ENCODE measurements at places on chromosomes 6 and 20.

GRCh38 chr20:52060794-52061714 lies 130.5 kb downstream of the ZFP64 start:
- no peak for DNase-seq

GRCh38 chr6:131997429-131998153 lies 46.4 kb upstream of the CCN2 start:
- no peak for DNase-seq

DNA sequence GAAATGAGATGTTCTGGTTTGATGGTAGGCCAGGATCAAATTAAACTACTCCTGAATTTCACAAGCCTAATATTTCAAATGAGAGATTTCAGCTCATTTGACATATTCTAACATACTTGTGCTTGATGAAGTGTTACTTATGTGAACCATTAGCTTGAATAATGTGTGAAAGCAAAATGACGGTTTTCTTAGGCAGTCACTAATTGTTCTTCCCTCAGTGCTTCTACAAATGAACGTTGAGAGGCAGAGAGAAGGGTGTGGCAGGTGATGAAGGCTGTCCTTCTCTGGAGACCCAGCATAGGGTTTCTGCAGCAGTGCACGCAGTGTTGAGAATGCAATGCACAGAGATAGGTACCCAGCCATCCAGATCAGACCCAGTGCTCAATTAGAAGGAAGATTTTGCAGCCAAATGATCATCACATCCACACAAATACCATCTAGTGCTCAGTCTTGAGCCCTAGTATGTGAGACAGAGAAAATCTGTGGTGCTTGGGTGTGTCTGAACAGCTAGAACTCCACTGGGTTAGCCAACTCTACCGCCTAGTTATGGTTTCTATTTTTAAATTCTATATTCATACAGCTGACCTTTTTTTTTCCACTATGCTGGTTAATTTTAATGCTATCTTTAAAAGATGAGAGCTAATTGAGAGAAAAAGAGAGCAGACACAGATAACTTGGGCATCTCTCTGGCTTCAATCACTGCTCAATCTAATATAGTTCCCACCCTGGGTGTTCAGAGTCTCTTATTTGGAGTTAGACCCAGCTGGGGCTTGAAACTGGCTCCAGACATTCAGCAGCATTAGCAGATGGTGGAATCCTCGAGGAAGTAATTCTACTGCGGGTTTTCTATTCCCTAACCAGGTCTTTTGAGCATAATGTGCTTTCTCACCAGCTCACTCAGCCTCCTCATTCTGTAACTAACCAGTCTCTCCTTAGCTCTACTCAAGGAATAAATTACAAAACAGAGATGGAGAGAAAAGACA lies 4.4 kb upstream of the MYLIP start:
- no peak for DNase-seq

- DNase-seq, result no peak
Observed at GRCh38 chr20:53322651-53323050, 271.0 kb downstream of the ZNF217 start.

DNA sequence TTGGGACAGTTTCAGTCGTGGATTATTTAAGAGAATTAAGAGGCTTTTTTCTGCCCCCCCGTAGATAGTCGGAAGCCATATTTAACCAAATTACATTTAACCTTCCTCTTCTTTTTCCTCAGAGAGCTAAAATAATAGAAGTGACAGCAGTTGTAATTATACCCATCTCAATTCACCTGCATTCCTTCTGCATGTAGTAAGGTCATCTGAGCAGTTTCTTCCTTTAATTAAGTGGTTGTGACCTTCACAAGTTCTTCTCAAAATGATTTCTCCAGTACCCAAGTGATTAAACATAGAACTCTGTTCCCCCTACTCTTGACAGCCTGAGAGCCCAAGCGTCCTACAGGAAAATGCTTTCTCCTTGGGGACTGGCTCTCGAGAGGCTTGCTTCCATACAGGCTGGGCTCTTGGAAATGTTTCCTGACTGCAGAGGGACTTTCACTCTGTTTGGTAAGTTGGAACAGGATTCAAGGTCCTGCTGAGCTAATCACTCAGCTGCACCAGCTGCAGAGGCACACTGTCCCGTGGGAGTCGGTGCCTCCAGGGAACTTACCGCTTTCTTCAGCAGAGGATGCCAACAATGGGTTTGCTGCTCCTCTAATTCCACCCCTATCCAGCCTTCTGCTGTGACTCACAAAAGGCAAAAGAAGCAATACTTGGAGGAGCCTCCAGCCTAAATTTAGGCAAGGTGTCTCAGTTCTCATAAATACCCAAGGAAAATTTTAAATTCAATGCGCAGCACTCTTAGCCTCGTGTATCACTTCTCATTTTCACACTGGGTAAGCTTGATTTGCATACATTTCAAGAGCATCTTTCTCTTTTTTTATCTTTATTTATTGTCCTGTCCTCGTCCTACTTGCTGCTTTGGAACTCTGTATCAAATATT lies 414.9 kb downstream of the KIF16B start:
- DNase-seq, result no peak

DNA sequence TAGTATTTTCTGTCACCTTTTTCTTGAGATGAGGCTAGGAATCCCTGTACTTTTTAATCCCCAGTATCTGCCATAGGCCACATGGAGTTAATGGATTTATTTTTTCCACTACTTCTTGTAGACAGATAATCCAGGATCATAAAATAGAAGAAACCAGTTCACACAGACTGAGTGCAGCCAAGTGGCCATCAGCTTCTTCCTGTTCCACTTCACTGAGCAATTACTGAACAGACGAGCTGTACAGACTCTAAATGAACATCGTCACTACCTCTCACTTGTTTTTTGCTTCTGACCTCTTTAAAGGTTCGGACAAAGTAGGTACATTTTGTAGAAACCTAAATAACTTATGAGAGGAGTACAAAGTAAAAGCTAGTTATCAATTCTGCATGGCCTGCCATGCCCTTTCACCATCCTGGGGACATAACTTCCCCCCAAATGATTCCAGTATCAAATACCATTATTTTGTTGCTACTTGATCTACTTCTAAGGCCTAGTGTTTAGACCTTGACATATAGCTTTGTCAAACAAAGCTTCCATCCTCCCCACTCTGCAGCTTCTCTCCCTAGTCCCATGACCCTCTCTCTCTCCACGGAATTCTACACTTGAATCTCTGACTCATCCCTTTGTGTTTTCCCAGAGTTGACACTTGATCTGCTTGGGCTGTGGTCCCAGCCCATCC lies 34.4 kb upstream of the ARHGAP18 start:
- no peak for DNase-seq

DNA sequence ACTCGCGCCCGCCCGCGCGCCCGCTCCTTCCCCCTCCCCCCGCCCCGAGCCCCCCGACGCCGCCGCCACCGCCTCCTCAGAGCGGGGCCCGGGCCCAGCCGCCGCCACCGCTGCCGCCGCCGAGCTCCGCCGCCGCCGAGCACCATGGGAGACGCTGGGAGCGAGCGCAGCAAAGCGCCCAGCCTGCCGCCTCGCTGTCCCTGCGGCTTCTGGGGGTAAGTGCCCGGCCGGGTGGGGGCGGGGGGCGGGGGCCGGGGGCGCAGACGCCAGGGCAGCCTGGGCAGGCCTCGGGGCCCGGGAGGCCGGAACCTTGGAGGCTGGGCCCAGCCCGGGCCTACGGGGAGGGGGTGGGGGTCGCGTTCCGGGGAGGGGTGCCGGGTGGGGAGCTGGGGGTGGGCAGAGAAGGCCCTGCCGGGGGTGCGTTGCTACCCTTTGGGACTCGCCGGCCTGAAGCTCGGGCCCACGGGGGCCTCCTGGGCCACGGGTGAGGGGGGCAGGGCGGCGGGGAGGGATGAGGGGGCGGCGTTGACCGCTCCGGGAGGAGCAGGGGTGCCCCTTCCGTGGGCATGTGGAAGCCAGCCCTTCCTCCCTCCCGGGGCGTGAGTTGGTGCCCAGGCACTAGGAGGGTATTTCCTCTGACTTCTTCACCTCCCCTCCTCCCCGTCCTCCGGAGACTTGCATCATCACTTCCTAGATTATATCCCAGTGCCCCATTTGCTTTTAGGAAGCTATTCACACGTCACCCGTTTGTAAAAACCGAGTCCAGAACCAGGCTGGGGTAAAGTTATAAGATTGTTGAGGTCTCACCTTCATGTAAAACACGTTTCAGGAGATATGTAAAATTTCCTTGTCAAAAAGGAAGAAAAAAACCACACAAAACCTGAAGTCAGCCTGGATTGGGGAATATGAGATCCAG lies 533 bp downstream of the ZFAND3 start:
- DNase-seq, result peak; percentile 21

DNA sequence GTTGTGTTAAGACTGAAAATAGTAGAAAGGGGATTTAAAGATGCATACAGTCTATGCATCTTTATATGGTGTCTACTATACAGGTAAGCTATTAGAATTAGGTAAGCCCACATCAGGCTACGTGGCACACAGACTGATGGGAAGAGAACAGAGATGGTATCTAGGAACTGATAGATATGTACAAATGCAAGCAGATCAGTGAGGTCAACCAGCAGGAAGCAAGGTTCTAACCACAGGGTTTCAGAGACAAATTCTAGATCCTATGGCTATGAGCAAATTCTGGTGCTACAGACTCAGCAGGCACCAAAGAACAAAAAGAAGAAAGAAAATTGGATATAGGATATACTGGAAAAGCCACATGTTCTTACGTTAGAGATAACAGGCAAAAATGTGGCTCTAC lies 110.6 kb downstream of the TRDN start:
- no peak for DNase-seq

DNA sequence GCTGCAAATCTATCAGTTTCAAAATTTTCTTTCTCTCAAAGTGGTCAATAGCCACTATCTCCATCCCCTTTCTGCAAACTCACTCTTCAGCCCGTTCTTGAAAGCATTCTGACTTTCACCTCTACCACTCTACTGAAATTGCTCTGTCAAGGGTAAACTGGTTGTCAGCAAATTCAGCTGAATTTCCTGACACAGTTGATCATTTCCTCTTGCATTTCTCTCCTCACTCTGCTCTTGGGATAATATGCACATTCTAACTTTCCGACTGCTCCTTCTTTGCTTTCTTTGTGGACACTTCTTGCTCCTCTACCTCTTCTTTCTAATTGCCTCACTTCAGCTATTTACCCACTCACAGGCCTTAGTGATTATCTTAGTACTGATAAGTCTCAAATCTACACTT lies 73.7 kb upstream of the TINAG start:
- DNase-seq, result no peak

DNA sequence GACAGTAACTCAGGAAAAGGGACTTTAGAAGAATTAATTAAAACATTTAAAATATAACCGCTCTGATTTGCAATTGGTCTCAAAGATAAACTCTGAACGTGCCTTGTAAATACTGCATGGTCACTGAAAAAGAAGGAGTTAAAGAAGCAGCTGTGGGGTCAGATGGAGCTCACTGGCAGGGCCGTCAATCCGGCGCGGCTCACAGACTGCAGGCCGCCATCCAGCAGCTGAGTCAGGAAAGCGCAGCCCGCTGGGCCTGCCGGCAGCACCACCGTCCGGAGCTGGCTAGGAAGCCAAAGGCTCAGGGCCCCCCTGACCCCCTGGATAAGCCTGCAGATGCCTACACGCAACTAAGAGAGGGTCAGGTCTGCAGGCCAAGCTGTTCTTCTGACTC lies 54.2 kb upstream of the FRMD1 start:
- DNase-seq, result no peak

- DNase-seq, result no peak
Observed at GRCh38 chr6:133187657-133188453, 53.3 kb upstream of the EYA4 start.

DNA sequence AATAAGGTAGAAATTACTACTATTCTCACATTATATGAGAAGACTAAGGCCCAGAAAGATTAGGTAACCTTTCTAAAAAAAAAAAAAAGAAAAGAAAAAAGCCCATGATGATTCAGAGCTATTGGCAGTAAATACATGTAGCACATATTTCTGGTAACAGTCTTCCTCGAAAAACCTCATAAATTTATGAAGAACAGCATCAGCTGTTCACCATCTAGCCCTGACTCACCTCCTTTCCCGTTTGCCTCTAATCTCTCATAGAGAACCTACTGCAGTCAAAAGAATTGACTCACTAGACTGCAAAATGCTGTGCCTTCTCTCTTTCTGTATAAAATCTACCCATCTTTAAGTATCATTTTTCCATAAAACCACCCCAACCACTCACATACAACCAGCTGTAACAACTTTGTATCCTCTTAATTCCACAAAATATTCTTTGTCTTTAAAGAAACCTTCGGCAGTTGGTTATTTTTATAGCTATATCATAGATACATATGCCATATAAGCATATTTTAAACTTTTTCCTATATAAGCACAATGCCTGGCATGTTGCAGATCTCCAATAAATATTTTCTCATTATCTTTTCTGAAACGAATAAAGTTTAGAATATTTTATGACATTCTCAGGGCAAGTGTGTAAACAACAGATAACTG lies 152.7 kb upstream of the ENPP5 start:
- DNase-seq, result no peak

DNA sequence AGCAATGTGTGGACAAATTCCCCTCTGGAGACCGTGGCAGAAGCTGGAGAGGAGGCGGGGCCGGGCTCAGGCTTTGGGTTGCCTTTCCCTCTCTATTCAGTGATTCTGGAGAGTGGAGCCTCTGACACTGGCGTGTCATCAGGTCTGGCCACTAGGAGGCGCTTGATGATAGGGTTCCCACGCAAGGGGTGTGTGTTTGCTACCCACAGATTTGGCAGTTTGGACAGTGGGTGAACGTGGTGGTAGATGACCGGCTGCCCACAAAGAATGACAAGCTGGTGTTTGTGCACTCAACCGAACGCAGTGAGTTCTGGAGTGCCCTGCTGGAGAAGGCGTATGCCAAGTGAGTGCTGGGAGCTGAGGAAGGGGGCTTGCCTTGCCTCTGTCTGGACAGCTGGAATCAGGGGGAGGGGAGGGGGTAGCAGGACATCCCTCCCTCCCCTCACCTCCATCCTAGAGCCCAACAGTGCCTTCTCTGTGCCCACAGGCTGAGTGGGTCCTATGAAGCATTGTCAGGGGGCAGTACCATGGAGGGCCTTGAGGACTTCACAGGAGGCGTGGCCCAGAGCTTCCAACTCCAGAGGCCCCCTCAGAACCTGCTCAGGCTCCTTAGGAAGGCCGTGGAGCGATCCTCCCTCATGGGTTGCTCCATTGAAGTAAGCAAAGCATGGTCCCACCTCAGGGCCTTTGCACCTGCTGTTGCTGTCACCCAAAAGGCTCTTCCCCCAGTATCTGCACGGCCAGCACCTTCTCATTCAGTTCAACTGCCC lies 14.3 kb downstream of the CAPN11 start:
- DNase-seq, result peak; percentile 57

GRCh38 chr6:28354688-28355554 lies 5.2 kb downstream of the ZKSCAN3 start:
- no peak for DNase-seq

DNA sequence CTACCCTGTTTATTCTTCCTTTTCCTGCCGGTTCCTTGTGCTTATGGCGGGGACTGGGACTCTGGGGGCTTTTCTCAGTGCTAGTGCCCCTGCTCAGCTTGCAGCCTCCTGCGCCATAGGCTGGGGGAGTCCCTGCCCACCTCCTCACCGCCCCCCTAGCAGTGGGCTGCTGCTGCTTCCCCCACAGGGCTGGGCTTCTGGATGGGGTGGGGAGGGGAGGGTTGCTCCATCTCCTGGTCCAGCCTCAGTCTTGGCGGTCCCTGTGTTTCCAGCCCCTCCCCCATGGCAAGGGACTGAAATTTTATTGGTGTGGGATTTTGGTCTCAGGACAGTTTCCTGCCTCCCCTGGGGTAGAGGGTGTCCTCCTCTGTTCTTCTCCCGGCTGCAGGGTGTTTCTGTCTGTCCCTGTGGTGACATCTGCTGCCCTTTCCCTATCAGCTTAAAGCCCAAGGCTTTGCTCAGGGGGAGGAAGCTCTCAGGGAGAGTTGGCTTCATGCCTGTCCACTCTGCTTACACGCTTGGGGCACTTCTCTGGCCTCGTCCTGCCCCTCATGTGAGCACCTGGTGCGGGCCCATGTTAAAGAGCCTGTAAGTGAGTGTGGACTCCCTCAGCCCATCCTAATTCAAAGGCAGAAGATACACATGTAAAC lies 100.6 kb downstream of the HIVEP1 start:
- no peak for DNase-seq

GRCh38 chr6:44650495-44650894 lies 263.0 kb downstream of the CDC5L start:
- no peak for DNase-seq

Data from stimulated activated CD4-positive, alpha-beta T cell treated with anti-CD3 and anti-CD28 coated beads, Interleukin-15, amount 100 ng/mL, for 1 hour (primary cell).